Hematopoietic multipotent progenitor cell treated with erythropoietin and hydrocortisone succinate and interleukin-3 and kit ligand, for 17 days (in vitro differentiated cells): ENCODE measurements at places on chromosomes 3 and 15.

DNA sequence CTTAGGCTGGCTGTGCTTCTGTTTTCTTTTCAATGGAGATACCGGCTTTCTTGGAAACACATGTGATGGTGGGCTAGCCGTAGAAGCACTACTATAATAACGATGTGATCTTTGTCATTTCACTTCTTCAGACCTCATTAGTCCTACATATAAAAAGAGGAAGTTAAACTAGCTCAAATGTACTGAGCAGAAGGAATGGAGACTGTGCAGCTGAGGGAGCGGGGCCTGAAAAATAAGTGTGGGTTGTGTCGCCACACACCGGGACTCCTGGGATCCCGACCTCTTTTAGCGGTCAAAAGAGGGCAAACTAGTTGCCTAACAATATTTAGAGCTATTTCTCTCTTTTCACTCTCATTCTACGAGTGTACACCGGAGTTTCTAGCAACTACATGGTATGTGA is 1.0 kb upstream of the RNF7 start:
- no peak for DNase-seq

DNA sequence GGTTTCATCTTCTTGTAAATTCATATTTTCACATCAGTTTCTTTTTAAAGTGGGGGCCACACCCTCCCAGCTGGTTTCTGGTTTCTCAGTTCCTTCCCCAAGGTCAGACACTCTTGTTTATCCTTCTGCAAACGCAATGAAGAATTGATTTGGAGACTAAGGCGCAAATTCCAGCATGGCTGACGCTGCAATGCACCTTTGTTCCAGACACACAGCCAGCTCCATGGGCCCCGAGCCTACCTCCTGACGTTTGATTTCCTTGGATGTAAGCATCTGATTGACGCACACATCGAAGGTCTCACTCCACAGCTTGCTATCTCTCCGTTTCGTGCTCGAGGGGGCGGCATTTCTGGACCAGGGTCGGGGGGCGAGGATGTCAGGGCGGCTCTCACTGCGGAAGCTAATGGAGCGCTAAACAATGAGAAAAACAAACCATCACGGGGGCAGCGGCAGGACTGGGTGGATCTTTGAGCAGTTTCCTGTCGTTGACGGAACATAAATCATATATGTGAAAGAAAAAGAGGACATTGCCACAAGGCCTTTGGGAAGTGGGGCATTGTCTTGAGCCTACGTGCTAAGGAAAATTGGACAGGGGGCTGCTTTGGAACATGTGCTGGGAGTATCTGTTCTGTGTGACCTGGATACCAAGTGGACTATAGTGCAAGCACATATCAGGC is 46.9 kb downstream of the ARHGEF3 start:
- no peak for DNase-seq

DNA sequence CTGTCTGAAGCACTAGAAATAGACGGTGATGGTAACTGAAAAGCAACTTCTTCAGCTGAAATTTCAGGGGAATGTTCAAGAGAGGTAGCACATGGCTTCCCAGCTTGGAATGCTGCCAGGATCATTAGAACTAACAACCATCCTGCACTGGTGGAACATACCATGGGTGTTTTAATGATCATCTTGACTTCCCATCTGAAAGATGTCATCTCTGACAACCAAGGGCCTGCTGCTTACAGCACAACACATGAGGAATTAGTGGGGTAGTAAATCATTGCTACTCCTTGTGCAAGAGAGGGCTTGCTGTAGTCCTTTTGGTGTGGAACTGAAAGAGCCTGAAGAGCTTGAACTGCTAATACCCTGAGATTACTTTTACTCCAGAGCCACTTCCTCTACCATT is 853.7 kb downstream of the MCTP2 start:
- no peak for DNase-seq

- DNase-seq = no peak
Observed at GRCh38 chr15:64897345-64897985, 14.2 kb upstream of the ANKDD1A start.

DNA sequence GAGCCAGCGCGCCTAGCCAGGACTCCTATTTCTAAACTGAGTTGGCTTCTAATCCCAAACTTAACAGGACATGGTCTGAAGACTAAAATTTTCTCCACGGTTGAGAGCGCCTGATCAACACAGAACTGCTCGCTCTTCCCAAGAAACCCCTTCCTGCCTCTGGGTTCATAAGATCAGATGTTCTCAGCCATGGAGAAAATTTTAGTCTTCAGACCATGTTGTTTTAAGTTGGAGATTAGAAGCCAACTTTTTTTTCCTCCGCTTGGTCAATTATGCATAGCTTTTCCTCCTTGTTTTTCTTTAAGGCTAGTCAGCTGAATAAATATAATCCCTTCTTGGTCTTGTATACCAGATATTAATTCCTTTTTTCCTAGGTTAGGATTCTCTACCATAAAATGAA is 356.6 kb upstream of the ADAMTS9 start:
- DNase-seq = no peak
